CD4-positive, alpha-beta T cell treated with Interleukin-1 beta for 1 hour (primary cell): ENCODE measurements at places on chromosomes 11 and 22.

DNA sequence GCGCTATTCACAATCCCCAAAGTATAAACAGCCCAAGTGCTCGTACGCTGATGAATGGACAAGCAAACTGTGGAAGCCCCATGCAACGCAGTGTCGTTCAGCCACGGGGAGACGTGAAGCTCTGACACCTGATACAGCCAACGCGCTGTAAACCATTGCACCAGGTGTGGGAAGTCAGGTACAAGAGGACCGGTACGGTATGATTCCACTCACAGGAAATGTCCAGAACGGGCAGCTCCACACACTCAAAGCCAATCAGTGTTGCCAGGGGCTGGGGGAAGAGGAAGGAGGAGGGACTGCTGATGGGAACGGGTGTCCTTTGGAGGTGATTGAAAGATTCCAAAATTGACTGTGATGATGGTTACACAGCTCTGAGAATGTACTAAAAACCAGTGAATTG, 64.5 kb downstream of the BRD1 start:
- DNase-seq, result no peak

DNA sequence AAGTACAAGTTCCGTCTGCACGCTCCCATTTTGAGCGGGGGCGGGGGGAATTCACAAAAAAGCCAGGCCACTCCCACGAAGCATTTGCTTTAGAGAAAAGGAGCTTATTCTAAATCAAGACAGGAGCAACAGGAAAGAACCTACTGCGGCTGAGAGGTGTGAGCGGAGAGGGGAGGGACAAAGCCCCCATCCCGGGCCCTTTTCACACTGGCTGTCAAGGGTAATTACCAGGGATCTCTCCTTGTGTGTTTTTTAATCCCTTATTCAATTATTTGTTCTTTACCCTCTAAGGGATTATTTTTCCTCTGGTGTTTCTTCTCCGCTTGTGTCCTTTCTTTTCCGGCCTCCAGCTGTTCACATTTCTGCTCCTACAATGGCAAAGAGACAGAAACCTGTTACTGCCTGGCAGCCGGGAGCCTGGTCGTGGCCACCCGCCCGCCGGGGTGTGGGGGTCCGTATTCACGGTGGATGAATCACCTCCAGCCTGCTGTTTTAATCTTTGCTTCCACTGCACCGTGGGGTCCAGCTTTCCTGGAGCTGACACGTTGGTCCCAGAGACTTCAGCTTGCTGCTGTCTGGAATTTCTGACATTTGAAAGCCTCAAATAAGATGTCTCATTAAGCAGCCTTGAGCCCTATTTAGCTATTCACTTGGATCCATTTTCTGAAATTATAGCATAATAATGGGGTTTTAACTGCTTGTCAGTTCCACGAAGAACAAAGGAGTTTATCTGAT, 61.4 kb upstream of the FADD start:
- DNase-seq, result no peak

DNA sequence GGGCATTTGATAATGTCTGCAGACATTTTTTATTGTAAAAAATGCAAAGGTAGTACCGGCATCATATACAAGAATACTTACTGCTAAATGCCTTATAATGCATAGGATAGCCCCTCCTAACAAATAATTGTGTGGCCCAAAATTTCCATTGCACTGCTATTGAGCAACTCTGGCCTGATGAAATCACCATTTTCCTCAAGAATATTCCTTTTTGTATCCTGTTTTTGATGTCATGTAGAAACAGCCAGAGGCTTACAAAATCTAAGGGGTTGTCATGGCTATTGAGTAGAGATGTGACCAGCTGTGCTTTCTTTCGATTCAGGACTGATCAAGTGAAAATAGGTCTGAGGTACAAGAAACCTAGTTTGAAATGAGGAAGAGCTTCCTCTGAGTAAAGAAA, 854.3 kb downstream of the KCNA4 start:
- DNase-seq, result no peak

GRCh38 chr11:131802440-131803115, 432.2 kb downstream of the NTM start:
- no peak for DNase-seq

DNA sequence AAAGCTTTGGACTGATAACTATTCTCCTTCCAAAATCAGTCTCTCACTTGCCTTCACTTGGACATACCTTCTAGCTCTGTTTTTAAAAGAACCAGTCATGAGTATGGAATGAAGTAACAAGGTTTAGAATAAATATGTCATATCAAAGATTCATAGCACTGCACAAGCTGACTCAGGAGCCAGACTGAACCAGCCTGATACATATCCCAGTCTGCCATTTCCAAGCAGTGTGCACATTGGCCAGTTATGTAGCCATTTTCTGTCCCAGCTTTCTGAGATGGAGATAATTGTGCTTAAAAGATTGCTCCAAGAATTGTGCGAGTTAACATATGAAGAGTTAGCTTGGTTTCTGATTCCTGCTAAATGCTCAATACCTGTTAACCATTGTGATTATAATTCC, 311.3 kb downstream of the C11orf87 start:
- DNase-seq, result no peak

- DNase-seq, result peak; percentile 78
Observed at GRCh38 chr11:130314184-130314749, 450 bp downstream of the ZBTB44 start.

- no peak for DNase-seq
Observed at GRCh38 chr11:61349916-61350315, 11.8 kb downstream of the CYB561A3 start.

- DNase-seq, result no peak
Observed at GRCh38 chr11:113895367-113896155, 9.0 kb upstream of the HTR3B start.

DNA sequence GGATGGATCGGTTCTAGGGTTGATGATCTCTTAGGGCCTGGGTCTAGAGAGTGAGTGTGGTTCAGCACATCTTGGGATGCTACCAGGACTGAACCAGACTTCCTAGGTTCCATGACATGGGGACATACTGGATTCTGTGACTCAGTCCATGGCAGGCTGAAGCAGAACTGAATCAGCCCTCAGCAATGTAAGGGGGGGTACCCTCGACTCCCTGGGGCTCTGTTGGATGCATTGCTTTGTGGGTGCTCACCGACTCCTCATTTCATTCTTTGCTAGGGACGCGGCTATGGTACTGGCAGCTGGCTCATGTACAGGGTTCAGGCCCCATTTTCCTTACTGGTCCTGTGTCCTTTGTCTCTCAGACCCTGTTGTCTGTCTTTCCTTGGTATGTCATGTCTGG, 733 bp upstream of the GRAMD1B start:
- DNase-seq, result no peak

GRCh38 chr22:38088629-38089473, 4.9 kb upstream of the SLC16A8 start:
- no peak for DNase-seq

- peak; percentile 94 for DNase-seq
Observed at GRCh38 chr11:65425105-65425970, 2.7 kb downstream of the NEAT1 start.

DNA sequence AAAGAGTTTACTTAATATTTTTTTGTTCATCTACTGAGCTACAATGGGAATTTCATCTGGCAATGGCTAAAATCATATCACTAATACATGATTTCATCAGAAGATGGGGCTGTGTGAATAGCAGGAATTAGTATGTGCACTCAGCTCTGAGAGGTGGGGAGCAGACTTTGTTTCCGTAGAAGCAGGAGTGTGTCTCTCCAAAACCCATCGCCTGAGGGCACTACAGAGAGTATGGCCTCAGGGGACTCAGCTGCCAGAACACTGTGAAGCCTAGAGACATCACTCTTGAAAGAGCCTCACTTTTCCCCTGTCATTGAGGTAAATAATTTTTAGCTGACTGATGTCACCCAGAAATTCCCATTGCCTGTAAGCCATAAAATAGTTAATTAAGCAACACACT, 261.4 kb upstream of the ISX start:
- DNase-seq, result no peak

DNA sequence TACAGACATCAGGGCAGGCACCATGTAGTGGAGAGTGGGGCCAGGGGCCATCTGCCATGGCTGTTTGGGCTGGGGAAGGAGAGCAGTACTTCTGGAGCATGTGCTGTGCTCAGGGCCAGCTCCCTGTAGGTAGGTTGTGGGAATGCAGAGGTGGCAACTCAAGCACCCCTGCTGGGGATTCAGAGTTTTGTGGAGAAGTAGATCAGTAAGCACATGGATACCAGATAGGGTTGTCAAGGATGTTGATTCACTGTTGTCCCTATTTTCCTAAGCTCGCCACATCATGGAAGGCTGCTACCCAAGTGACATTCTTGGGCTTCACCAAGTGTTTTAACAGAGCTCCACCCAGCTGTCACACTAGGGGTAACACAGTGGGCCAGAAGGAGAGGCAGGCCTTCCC, 67.2 kb downstream of the BMAL1 start:
- DNase-seq, result no peak

DNA sequence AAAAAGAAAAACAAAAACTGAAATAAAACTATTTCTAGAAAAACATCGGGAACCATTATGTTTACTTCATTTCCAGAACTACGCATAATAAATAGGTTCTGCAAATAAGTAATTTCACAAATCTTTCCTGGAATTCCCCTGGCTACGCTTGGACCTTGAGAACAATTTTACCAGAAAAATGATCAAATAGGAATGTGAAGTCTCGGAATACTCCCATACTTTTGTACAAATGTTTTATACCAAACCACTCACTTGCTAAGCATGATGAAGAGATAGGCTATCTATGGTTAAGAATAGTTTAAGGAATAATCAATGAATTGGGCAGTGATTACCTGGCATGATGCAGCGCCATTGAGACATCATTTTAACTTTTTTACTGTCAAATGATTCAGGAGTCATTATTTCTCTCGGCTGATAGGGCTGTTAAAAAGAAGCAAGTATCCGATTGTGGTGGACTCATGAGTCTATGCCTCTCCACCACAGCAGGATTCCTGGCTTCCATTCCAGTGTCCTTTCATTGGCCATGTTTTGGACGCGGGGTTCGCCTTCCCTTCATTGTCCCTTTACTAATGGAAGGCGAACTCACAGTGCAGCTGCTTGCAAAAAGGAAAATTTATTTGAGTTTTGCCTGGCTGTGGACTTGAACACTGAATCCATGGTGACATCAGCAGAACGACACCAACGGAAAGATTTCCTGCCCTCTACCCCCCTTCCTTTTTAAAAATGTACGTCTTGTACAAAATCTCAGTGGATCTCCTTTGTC, 39.9 kb upstream of the BLID start:
- no peak for DNase-seq

- no peak for DNase-seq
Observed at GRCh38 chr22:24165673-24166072, 15.6 kb upstream of the SUSD2 start.

GRCh38 chr22:30357236-30357570, 396 bp downstream of the CCDC157 start:
- DNase-seq, result peak; percentile 19

- DNase-seq, result no peak
Observed at GRCh38 chr11:70498171-70498571, 99.8 kb downstream of the CTTN start.

DNA sequence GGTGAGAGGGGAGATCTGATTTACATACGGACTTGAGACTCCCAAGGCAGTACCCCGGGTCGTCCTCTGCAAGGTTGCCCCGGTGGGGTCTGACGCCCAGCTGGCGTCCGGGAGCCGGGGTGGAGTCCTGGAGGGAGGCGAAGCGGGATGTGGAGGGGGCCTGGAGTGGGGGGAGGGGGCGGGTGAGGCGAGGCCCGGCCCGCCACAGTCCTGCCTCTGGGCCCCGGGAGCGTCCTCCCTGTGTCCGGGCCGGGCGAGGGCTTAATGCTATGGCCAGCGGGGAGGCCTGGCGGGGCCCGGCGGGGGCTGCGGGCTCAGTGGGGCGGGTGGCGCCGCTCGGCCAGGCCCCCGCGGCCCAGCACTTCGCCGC, 2.4 kb upstream of the MYBPC3 start:
- DNase-seq, result no peak

DNA sequence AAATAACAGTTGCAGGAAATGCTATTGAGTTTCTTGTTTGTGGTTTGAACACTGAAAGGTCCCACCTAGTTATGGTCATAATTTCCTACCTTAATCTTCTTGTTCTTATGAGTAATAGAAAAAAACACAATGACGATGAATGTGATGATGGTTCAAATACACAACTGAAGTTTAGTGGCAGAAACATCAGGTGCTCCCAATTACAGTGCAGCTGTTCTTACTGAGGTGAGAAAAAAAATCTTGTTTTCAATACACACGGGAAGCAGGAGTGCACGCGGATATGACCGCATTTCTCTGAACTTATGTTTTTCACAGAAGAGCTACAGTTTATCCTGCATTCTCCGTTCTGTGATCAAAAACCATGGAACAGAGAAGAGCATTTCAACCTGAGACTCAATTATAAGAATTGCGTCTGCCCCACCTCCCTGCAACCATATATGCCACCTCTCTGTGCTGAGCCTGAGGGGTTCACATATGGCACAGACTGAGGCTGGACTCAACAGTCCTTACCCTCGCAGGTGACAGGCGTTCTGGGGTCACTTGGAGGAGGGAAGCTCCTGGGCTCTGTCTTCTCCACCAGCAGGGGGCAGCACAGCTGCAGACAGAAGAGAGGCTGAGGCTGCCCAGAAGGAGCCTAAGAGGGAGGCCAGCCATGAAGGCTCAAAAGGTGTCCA, 99.7 kb upstream of the IGLL5 start:
- DNase-seq, result peak; percentile 73

DNA sequence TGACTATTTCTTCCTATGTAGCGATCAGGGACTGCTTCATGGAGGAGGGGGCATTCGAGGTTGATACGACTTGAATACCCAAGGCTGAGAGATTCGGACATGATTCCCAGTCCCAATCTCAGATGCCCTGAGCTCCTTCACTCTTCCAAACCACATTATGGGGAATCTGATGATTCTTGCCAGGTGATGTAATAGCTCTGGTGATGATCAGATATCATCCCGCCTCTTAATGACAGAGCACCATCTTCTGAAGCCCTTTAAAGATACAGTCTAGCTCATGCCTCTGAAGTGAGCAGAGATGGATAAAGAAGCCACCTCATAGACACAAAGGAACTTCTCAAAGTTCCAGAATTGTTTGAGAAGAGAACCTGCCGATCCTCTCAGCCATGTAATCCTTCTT, 8.9 kb upstream of the CLMP start:
- DNase-seq, result no peak

GRCh38 chr22:34454598-34454997, 534.3 kb upstream of the LARGE1 start:
- DNase-seq, result no peak

- no peak for DNase-seq
Observed at GRCh38 chr11:44870181-44870580, 80.5 kb downstream of the TP53I11 start.

DNA sequence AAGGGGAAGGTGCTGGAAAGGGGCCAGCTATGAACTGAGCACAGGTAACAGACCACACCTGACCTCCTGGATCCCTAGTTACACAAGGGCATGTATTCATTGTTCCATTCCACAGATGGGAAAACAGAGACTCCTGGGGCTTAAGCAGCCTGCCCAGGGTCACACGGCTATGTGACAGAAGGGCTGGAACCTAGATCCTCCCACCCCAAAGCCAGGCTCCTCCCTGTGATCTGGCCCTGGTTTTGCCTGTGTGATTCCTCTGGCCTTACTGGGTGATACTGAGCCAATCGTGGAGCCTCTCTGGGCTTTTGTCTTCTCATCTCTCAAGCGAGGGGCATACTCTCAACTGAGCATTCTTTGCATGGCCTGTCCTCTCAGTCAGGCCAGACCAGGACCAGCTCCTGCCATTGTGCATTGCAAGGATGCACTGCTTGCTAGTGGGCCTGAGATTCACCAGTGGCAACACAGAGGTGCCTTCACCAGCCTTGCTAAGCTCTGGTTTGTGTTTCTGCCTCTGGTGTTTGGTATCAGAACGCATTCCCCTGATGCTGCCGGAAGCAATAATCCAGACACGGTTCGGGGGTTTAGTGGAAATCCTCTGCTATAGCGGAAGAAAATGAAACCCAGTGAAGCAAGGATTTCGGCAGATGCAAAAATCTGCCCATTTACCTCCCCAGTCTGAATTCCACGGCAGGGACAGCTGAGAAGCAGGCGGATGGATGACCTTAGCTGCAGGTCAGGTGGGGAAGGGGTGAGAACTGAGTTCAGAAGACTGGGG, 226.6 kb downstream of the ST3GAL4 start:
- DNase-seq, result no peak
